ENCODE measurements at places on chromosomes 1 and 21. TPM values are rescaled to one million over a fixed set of nuclear protein-coding genes. Genes with fewer than 3 reads are reported as not detected.

GRCh38 chr1:38244218-38244845, 197.7 kb upstream of the POU3F1 start:
- DNase-seq, result no peak

- DNase-seq, result peak; percentile 89
Measured at GRCh38 chr1:227728059-227728891, 6.8 kb downstream of the JMJD4 start.

DNA sequence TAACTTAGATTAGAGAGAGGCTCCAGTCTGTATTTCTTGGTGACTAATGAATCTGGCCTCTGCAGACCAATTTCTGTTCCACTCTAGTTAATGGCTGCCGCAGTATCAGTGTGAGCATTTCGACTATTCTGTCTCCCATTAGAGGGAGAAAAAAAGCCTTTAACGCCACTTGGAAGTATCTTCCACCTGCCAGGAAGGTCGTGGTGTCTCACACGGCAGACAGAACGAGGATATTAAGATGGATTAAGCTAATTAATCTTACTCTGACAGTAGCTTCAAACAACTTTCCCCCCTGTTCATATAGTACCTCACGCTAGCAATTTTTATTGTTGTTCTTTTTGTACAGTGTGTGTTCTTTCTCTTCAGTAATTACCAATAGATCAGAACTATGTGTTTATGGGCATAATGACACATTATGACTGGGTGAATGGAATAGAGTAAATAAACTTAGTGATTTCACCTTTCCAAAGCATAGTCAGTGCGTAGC, 153.8 kb downstream of the ADGRL2 start:
- no peak for DNase-seq

DNA sequence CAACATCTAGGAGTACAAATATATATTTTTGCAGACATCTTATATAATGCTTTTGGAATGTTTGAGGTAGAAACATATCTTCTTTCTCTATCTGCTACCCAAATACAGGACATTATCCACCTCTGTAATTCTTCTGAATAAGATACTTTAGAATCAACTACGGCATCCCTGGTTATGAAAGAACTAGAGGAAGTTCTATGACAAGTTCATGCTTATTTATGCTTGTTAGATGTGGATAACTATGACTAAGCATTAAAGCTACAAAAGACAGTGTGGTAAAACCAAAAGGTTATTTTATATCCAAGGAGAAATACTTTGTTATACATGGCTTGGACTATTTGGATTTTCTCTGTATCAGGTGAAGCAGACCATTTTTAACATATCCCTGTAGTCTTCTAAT, 894.0 kb downstream of the KCNT2 start:
- no peak for DNase-seq

DNA sequence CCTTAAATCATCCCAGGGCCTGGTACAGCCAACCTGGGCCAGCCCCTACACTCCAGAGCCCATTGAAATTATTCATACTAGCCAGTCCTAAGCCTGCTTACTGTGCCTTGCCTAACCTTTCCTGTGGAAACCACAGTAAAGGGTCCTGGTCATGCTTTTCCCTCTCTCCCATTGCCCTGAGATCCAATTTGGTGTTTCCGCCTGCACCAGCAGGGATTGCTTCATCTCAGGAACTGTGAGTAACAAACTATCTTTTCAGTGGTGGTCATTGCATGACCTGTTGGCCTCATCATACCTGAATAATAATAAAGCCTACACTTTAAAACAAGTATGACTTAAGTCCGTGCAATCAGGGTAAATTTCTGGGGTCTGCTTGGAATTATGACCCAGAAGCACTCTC, 18.7 kb upstream of the GALNT2 start:
- DNase-seq, result no peak

DNA sequence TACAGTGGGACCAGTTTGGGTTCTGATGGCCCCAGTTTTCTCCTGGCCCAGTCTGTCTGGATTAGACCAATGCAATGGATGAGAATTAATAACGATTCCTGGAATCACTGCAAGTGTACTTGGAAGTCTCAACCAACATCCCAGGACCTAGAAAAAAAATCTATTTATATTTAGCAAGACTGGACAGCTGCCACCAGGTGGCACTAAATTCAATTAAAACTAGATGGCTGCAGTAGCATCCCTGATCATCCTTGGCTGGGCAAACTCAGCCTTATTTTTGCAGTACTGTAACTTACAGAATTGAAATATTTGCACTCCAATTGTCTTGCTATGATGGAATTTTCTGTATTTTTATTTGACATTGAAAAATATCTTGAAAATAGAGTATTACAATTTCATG, 165.7 kb downstream of the NCAM2 start:
- peak; percentile 58 for DNase-seq

DNA sequence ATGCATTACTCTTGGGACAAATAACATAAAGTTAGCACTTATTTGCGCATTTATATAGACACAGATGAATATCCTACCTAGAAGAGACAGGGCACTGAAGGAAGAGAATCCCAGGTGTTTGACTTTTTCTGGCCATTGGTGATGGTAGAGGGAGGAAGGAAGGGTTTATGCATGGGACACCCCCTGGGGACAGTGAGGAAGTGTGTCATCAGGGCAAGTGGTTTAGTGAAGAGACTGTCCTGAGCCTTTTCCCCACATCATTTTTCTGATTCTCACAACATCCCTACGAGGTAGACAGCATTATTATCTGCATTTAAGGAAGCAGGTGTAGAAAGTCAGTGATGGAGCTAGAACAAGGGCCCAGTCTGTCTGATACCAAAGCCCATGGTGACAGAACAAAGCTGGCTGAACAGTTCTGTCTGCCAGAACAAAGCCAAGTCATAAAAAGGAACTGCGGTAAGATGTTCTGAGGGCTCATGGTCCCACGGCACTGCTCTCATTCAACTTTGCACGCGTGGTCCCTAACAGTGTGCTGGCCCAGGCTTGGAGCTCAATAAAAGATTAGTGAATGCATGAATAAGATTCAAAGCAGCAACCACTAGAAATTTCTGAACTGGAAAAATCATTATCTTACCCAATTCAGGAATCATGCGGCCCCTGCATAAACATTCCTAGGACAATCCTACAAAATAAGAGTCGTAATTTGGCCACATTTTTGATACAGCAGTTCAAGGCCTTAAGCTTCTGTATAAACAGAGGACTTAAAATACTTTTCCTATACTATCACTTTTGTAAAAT, 12.2 kb upstream of the CDC42BPA start:
- no peak for DNase-seq

DNA sequence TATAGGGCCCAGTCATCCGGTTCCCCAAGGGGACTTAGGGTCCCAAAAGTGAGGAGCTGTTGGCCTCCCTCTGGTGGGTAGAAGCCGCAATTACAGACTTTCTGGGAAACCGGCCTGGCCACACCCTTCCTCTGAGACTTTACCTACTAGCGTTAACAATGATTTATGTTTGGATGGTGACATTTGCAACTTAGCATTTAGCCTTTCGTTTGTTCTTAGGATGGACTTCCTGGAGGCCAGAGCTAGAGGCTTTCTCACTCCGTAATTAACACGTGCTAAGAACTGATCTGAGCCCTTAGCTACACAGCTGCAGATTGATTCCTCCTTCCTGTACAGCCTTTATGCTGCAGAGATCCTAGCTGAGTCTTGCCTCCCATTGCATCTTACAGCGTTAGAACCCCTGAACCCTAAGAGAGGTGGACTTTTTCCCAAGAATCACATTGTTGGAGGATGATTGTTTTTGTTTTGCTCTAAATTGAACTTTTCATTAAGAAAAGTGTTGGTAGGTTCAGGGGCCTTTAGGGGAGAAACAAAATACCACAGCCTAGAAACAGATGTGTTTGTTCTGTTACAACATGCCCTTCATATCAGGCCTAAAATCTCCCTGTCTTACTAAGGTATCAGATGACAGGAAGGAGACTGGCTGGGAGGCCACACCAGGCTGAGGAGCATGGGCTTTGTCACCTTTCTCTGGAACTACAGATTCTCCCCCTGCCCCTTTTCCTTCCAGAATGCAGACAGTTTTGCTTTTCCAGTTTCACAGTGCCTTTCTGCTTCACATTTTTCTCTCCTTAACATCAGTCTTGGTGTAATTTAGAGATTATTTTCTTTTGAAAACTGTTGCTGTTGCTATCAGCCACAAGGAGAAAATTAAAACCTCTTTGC, 1.9 kb downstream of the S100A11 start:
- DNase-seq, result peak; percentile 82

GRCh38 chr1:9037476-9038337, 11.5 kb upstream of the SLC2A7 start:
- no peak for DNase-seq

Gene SGIP1
- total RNA-seq, result 0.02 TPM

DNA sequence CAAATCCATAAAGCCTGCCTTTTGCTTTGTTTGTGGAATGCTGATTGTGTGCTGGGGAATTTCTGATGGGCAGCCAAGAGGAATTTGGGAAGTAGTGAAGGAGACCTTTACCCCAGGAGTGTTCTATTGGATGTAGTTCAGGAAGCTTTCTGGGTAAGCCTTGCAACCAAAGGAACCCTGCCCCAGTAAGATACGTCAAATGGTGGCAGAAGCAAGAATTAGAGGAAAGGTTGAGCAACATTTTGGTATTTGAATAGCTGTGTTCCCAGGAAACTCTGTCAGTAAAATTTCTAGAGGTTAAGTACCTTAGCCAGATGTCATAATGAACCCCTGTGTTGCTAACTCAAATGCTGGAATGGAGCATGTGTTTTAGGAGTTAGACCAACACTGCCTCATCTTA, 6.4 kb downstream of the MGST3 start:
- DNase-seq, result no peak

DNA sequence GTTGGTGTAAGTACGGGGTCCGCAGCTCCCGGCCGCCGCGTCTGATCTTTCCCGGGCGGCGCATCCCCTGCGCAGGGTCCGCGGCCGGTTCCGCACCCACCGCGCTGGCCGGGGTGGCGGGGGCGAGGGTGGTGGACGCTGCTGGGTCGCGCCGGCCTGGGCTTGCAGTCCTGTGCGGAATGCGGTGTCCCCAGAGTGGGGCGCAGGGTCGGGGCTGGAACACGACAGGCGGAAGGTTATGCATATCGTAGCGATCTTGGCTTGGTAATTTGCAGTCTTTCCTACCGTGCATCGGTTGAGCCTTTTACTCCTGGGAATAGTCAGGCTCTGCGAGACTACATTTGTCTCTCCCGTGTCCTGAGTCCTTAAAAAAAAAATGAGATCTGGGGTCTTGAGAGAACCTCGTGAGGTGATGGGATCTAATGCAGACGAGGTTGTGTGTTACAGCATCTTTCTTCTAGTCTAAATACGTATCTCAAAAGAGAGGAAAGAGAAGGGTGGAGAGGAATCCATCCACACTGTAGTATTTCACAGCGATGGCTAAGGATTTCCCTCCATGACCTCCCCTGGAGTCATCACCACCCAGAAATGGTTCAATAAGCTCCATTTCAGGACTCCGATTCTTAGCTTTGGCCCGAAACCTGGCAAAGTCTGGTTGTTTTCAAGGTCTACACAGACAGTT, 572 bp downstream of the ATP1B1 start:
- peak; percentile 33 for DNase-seq

Gene RGS1
- total RNA-seq, result 12.0 TPM

- DNase-seq, result no peak
Measured at GRCh38 chr21:38734646-38735365, 70.9 kb upstream of the ETS2 start.

- DNase-seq, result no peak
Measured at GRCh38 chr1:5720484-5720883, 271.7 kb downstream of the NPHP4 start.

DNA sequence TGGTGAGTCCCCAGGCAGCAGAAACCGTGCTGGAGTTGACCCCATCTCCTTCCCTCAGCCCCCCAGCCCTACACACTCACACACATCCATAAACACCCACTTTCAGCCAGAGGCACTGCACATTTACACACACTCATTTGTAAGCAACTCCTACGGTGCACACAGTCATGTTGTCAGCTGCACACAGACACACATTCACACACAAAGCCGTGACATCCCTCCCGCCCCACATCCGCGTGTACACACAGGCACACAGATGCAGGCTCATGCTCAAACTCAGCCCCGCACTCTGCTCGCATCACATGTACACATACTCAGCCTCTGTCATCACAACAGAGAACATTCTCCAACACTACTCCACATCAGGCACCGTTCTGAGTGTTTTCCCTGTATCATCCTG, 47.6 kb downstream of the LACTBL1 start:
- DNase-seq, result no peak

DNA sequence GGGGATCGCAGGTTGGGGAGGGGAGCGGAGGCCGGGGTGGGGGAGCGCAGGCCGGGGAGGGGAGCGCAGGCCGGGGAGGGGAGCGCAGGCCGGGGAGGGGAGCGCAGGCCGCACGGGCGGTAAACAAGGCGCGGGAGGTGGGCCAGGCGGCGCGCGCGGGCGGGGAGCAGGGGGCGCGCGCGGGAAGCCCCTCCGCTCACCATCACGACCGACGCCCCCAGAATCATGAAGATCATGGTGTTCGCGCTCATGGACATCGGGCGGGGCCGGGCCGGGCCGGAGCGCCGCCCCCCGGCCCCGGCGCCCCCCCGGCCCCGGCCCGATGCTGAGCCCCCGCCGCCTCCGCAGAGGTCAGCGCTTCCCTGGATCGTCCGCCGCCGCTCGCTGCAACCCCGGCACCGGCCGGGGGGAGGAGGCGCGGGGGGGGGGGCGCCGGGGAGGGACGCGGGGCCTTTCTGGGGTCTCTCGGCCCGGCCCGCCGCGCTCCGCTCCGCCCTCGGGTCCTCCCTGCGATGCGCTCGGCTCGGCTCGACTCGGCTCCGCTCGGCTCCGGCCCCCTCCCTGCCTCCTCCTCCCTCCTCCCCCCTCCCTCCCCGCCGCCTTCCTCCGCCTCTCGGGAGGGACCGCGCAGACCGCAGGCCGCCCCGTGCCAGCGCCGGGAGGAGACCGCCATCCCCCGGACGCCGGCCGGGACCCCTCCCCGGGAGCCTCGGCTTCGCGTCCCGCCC, at the start of gene TMEM240:
Gene TMEM240, minus strand, starts transcription at position 535 of the 728 bp plus-strand sequence. Its CDS starts 278 bp downstream, at position 257.
- peak; percentile 79 for DNase-seq

- peak; percentile 87 for DNase-seq
Measured at GRCh38 chr1:154405747-154406571, 816 bp downstream of the IL6R start.

GRCh38 chr1:59156051-59156450, 140.8 kb upstream of the FGGY start:
- no peak for DNase-seq

DNA sequence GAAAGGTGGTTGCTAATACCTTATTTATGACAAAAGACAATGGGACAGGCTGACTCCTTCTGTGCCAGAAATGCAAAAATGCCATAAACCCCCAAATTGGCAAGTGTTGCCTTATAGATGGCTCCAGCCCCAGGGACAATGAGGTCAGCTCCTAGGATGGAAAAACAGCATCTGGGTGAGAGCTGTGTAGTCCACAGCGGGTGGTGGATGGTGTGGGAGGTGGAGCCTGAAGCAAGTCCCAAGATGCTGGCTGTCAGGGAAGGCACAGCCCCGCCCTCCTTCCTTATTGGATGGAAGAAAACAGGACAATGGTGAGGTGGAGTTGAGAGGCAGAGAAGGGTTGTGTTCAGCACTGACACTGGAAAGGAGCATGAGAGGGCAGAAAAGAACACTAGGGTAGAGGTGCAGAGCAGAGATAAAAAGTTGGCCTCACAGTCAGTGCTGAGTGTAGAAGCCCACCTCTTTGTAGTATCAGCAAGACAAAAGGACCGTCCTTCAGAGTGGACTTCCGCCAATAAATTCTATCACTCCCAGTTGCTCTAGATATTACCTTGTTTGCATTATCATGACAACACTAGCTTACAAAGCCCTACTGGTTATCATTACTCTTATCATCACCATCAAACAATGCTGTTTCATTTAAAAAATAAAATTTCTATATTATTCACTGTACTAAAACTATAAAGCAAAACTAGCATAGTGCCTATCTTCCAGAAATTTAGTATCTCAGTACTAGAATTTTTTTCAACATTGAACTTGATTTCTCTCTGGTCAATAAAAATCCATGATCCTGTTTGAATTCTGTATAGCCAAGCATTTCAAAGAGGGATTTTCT, 3.7 kb upstream of the SDE2 start:
- peak; percentile 65 for DNase-seq

Measured in activated CD4-positive, alpha-beta T cell treated with anti-CD3 and anti-CD28 coated beads for 36 hours (primary cell).